ENCODE measurements at places on chromosomes 3 and 15.

GRCh38 chr3:51983578-51984268, 388 bp downstream of the ACY1 start:
- DNase-seq: peak; percentile 42

- no peak for DNase-seq
Observed at GRCh38 chr3:184755315-184755731, 43.5 kb upstream of the MAGEF1 start.

DNA sequence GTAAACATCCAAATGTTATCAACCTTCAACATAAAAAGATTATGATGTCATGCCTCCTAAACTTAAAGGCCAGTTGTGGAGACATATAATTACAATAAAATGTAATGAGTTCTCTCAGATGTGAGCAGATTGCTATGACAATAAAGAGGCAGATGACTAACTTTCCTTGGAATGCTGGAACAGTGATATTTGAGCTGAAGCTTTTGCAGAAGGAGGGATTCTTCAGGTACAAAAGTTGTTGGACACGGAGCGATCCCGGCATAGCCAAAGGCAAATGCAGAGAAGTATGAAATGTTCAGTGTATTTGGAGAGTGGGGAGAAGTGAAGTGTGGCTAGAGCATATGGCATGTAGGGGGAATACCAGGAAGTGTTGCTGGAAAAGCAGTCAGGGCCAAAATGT, 520.1 kb downstream of the FGF12 start:
- no peak for DNase-seq

DNA sequence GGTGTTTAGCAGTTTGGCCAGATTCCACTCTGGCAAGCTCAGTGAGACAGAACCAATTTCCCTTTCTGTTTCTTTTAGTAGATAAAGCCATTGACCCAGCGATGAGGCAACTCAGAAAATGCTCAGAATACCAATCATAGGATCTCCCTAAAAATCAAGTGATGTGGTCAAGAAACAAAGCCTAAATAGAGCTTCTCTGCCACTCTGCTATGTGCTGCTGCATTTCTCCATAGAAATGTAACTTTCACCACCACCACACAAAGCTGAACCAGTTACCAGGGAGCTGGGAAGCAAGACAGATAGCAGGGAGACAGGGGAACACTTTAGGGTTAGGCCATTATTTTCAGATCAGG, 109.8 kb downstream of the RPL22L1 start:
- no peak for DNase-seq

- no peak for DNase-seq
Observed at GRCh38 chr3:105851176-105851575, 17.6 kb downstream of the CBLB start.

- no peak for DNase-seq
Observed at GRCh38 chr3:111616417-111617105, 21.4 kb upstream of the ZBED2 start.

DNA sequence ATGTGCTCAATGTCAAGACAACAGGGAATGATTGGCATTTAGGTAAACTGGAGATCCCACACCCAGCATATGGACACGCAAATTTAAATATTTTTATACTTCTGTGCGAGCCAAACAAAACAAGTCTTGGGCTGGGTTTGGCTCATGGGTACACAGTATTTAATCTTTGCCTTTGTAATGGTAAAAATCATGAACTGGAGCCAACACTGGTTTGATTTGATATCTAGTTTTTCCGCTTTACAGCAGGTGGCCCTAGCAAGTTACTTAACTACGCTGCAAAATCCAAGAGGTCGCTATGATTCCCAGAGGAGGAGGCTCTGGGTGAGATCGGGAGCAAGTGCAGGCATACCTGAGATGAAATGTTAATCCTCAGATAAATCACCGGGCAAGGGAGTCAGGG, 207.9 kb upstream of the SATB1 start:
- no peak for DNase-seq

- DNase-seq: no peak
Observed at GRCh38 chr15:78037328-78037727, 40.2 kb downstream of the TBC1D2B start.

- DNase-seq: peak; percentile 72
Observed at GRCh38 chr3:71310359-71310979, 273.1 kb downstream of the FOXP1 start.

DNA sequence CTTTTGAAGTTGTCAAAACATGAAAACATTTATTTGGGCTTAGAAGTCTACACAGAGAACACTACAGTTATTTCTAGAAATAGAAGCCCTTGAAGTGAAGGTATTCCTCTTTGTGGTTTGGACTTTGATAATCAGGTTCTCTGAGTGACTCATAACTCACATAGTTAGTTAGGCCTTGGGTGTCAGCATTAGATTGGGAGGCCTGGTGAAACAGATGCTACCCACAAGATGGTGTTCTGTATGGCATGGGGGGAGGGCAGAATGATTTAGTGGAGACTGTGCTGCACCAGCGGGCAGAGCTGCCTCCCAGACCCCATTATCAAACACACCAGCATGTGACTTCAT, 108.9 kb upstream of the ETV5 start:
- DNase-seq: no peak

DNA sequence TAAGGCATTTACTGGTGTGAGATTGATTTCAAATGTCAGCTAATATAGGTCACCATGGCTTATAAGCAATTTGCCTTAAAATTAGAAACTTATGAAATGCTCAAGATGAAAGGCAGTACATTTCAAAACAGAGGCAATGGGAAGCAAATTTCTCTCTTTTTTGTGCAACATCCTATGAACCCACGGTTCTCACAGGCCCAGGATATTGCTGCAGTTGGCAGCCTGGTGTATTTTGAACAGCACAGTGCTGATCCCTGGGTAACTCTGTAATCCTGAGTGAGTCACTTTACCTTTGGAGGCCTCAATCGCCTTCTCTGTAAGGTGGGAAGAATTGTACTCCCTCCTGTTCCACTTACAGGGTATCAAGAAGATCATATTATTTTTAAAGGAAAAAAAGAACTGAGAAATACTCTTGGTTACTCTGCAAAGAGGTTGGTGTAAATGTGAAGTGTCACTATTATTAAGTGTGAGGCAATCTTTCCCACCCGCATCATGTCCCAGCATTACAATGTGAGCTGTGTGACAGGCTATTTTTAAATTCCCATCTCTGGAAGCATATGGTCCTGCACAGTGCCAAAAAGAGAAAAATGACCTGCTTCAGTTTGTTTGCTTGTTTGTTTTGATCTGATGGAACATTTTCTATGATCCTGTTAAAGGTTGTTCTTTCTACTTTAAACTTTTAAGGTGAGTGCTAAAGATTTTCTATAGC, 190.1 kb upstream of the LPP start:
- DNase-seq: no peak

DNA sequence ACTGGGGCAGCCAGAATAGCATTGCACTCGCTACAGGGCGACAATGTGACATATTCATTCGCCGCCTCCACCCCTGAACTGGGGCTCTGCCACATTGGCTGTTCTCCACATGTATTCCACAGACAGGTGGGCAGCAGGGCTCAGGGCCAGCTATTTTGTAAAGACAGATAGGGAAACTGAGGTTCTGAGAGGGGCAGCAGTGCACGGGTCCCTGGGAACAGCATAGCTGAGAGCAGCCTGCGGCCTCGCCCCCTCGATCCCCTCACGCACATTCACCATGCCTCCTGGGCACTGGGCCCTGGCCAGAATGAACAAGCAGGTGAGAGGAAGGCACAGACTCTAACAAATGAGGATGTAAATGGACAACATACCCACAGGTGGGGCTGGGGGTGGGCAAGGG, 75.0 kb upstream of the SPATA12 start:
- DNase-seq: no peak

DNA sequence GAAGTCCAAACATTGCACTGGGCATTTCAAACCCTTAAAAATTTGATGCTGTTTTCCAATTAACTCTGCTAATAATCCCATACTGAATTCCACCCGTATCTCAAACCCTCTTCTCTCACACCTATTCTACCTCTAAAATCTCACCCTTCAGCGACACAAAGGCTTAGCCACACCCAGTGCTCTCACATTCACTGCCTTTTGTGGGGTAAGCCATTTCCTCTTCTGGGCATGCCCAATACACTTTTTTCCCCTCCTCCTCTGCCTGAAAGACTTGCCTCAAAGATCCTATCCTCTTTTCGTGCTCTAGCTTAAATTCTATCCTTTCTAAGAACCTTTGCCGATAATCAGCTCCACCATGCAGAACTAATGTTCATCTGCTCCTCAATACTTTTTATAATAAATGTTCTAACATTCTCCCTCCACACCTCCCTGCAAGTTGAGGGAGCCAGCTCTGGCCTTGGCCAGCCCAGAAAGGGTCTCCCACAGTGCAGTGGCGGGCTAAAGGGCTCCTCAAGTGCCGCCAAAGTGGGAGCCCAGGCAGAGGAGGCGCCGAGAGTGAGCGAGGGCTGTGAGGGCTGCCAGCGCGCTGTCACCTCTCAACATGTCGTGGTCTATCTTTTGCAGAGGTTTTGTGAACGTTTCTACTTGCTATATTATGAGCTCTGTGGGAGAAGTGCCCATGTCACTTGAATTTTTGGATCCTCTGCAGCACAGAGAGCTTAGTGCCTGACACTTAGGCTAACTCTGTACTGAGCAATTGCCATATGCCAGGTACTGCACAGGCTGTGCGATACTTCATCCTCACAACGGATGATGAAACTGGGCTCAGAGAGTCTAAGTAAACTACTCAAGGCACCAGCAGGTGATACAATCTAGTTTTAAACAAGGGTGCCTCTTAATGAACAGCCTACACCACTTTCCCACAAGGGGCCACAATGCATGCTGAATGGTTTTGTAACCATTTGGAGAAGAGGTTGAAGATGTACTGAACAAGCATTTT, 53.6 kb upstream of the BCL6 start:
- no peak for DNase-seq
